NCI-H526 (cell line): ENCODE measurements at places on chromosomes 3 and 15.
A peak's percentile ranks its signal among the peaks of the same experiment; 100 is the strongest.

DNA sequence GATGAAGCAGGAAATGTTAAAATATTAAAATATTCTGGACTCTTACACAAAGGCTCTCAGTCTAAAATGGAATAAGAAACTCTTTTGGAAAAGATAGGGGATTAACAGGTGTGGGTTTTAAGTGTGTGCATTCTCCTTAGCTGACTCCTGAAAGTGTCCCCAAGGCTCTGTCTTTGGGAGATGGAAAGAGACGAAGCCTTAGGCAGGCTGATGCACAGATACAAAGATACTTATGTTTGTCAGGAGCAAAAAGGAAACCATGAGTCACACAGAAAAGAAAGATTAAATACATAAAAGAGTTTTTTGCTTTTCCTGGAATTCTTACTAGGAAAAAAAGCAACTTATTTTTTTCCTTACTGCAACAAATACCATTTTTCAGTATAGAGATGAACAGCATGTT lies 23.8 kb upstream of the ABI3BP start:
- DNase-seq: no peak

GRCh38 chr15:93250950-93251349 lies 161.9 kb upstream of the RGMA start:
- no peak for DNase-seq

GRCh38 chr3:179956416-179956830 lies 80.3 kb downstream of the PEX5L start:
- peak; percentile 96 for DNase-seq

GRCh38 chr15:58392611-58393161 lies 39.1 kb upstream of the LIPC start:
- DNase-seq: no peak

- no peak for DNase-seq
Observed at GRCh38 chr15:60901647-60902046, 327.5 kb downstream of the RORA start.

GRCh38 chr3:18779704-18780103 lies 354.6 kb upstream of the SATB1 start:
- no peak for DNase-seq

DNA sequence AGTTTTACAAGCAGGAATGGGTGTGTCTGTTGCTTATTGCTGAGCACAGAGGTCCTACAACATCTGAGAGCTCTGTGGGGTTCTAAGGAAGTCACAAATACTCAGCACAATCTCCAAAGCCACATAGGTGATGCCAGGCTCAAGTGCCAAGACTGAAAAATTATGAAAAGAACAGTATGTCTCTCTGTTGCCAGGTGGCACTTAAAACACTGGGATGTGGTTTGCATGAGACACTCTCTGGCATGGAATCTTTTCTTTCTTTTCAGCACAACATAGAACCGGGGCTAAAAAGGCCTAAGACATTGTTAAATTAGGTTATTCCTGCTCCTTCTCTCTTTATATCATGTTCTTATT lies 127.3 kb upstream of the PRICKLE2 start:
- DNase-seq: no peak

- DNase-seq: peak; percentile 15
Observed at GRCh38 chr3:176974279-176974678, 223.0 kb downstream of the TBL1XR1 start.

DNA sequence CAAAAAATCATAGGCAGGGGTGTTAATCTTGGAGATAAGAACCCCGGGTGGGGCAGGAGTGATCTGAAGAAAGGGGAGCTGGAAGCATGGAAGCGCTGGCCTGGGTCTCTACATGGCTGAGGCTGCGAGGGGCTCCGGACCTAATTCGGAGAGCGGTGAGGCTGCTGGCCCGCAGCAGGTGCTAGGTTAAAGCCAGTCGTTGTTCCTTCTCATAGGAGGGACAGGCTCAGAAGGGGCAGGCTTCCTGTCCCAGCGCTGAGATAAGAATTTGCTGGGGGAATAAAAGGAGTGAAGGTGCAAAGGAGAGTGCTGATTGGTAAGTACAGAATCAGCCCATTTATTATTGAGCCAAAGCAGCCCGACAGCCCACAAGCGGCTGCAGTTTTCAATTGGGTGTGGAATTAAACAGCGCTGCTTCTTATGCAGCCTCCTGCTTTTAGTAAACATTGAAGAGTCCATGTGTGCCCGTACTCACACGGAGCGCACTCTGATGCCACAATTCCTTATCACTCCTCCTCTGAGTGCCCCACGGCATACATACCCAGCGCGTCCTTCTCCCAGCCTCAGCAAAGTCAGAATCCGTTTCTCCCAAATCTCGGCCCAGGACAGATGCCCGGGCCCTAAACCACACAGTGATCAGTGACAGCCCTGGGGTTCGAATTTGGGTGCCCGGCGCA lies 17.1 kb downstream of the CHST13 start:
- no peak for DNase-seq

DNA sequence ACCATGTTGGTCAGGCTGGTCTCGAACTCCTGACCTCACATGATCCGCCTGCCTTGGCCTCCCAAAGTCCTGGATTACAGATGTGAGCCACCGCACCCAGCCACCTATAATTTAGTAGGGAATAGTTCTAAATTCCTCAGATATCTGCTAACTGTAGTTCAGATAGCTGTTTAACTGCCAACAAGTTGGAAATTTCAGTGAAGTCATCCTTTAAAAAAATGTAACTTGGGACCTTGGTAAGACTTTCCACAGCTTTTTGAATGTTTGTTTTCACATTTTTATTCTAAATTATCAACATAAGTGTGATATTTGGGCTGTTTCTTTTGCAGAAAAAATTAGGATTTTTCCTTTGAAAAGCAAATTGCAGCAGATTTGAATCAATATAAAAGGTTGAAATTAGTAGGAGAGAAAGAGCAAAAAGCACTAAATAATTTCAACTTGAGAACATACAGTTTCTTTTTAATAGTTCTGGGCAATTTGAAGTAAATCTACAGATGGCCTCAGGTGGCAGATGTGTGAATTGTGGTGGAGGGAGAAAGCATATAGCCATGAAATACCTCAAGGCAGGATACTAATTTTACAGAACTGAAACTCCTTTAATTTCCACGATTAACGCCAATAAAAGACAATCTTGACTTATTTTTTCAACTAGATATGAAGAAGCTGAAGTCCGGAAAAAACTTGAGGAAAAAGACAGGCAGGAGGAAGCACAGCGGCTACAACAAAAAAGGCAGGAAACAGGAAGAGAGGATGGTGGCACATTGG lies 34.3 kb downstream of the USP8 start:
- no peak for DNase-seq

DNA sequence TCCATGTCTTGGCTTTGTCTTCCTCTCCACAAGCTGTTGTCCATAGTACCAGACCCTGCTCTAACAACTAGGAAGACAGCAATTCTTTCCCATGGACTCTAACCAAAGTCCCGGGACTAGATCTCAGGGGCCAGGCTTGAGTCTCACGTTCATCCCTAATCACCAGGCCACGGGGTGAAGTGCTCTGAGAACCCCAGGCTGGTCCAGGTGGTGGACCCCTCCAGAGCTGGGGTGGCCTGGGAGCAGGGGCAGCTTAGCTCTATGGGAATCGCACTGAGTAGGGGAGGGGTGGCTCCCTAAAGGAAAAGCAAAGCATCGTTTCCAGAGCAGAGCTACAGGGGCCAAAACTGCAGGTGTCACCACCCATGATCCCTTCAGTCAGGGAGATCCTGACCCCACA lies 150.9 kb downstream of the TPRA1 start:
- no peak for DNase-seq

DNA sequence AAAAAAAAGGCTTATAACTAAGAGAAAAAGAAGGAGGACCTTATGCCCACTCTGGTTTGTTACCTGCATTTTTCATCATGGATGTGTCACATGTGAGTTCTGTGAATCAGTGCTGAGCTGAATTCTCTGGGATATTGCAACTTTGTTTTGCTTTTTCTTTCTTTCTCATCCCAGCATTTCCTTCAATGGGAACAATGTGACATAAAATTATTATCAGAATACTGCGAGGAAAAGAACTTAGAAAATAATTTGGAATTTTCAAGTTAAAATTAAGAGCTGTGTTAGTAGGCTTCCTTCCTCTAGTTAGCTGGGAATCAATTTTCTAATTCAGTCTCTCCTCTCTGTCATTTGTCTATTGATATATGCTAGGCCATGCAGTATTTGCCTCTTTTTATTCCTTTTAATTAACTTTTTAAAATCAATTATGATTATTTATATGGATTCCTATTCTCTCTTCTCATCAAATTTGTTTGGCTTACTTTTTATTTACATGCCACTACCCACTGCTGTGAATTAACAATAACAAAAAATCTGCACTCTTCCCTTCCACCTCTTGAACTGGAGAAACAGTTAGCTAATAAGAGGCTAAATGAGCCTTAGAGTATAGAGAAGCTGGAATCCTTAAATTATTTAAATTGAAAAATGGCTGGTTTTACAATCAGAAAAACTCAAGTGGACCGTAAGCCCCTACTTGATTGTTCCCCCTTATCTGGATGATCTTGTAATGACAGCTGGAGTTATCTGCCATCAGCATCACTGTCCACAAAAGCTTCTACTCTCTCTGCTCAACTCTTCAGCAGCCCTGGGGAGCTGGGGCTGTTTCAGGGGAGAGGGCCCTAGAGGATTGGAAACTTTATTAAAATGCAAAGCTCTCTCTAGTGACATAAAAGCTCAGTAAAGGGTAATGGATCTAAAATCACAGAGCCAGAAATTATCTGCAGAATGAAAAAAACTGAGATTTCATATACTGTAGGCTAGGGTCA lies 95.3 kb upstream of the SOX2 start:
- DNase-seq: no peak

GRCh38 chr3:37627951-37628620 lies 233.6 kb upstream of the CTDSPL start:
- DNase-seq: no peak

DNA sequence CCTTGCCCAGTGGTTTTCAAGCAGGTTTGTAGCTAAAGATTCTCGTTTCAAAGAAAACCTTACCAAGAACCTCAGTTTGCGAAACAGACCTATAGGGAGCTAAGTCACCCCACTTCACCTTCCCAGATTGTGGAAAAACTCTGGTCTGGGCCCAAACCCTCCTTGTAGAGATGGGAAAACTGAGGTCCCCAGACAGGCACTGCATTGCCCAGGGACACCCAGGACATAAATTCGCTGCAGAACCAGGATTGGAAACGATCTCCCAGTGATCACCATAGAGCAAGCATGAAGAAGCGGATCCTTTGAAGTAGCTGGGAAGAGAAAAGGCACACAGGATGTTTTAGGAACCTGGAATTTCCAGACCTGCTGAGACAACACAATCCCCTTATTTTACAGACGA lies 85.6 kb upstream of the PIAS1 start:
- peak; percentile 29 for DNase-seq

- DNase-seq: no peak
Observed at GRCh38 chr15:97561529-97561928, 399.0 kb upstream of the ARRDC4 start.

DNA sequence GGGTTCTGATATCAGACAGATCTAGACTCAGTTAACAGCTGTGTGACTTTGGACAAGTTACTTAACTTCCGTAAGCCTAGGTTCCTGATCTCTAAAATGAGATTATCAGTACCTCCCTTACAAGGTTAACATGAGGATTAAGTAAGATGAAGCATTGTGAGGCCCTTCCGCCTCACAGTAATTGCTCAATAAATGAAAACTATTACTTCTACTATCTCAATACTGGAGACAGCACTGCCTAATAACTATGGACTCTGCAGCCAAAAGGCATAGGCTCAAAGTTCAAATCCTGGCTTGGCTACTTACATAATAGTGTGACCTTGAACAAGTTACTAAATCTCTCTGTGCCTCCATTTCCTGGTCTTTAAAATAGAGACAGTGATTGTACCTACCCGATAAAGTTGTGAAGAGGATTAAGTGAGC lies 82.0 kb upstream of the ATP11B start:
- DNase-seq: no peak

DNA sequence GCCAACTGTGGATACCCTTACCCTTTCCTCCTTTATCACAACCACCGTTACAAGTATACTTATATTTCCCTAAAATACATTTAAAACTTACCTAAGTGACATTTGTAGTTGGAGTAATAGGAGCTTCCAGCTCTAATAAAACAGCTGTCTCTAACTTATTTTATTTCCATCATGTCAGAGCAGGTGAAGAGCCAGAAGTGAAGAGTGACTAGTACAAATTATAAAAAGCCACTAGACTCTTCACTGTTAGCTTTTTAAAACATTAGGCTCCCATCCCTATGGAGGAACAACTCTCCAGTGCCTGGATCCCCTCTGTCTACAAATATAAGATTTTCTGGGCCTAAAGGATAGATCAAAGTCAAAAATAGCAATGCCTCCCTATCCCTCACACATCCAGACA lies 102.3 kb downstream of the MME start:
- DNase-seq: no peak

GRCh38 chr3:45566951-45567411 lies 27.6 kb upstream of the LIMD1 start:
- no peak for DNase-seq

DNA sequence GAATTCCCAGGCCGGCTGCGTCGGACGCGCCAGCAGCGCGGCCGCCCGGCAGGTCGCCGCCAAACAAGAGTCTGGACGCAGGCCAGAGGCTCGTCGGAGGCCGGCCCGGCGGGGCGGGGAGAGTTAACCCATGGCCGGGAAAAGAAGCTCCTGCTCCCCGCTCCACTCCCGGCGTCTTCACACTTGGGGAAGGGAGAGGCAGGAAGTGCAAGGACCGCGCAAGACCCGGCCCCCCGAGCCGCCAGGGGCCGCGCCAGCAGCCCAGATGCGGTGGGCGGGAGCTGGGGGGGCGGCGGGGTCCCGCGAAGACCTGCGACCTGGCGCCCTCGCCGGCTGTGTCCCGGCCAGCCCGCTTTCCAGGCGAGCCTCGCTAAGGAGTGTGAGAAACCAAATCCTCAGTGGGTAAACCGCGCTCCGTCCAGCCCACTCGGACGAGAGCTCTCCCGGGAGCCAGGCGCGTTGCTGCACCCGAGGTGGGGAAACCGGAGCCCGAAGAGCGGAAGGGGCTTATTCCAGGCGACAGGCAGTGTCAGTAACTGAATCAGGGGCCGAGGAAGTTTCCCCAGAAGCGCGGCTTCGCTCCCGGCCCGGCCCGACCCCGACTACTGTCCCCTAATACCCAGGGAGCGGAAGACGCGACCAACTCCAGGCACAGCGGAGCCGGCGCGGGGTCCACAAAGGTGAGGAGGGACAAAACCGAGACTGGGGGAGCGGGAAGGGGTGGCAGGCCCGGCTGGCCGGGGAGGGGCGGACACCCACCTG lies 721 bp downstream of the ADAMTS7 start:
- no peak for DNase-seq
